COR-L47 (cell line): ENCODE measurements at places on chromosomes 11 and 22.

- no peak for DNase-seq
These were observed 42.6 kb upstream of the TIMP3 start for GRCh38 chr22:32758866-32759385.

DNA sequence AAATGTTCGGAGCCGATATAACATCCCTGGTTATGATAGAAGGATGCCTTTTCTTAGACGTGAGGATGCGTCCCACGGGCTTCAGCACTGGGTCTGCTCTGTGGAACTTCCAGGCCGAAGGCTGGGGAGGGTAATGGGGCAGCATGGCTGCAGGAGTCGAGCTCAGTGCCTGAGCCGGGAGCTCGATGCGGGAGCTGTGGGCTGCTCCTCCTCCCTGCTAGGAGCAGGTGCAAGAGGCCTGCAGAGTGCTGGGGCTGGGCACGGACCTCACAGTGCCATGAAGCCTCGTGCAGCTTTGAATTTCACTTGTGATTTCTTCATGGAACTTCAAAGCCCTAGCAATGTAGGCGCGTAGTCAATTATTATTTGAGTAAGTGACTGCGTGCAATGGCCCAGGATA is 6.0 kb downstream of the TUBA8 start:
- no peak for DNase-seq

GRCh38 chr22:16827506-16827905 is 2.3 kb upstream of the XKR3 start:
- DNase-seq, result no peak

GRCh38 chr22:26245001-26245400 is 75.7 kb downstream of the SEZ6L start:
- DNase-seq, result peak; percentile 22

- DNase-seq, result peak; percentile 30
These were observed 253.7 kb upstream of the CHORDC1 start for GRCh38 chr11:90476442-90477007.

- DNase-seq, result peak; percentile 52
These were observed at the start of gene DEPDC7 for GRCh38 chr11:33015621-33016551. Gene DEPDC7 (plus strand): TSS chr11:33015878. CDS start chr11:33015956, 78 bp downstream.

GRCh38 chr22:42967005-42967404 is 47.9 kb downstream of the PACSIN2 start:
- DNase-seq, result no peak

GRCh38 chr11:34936945-34937629 is 20.7 kb downstream of the PDHX start:
- no peak for DNase-seq

DNA sequence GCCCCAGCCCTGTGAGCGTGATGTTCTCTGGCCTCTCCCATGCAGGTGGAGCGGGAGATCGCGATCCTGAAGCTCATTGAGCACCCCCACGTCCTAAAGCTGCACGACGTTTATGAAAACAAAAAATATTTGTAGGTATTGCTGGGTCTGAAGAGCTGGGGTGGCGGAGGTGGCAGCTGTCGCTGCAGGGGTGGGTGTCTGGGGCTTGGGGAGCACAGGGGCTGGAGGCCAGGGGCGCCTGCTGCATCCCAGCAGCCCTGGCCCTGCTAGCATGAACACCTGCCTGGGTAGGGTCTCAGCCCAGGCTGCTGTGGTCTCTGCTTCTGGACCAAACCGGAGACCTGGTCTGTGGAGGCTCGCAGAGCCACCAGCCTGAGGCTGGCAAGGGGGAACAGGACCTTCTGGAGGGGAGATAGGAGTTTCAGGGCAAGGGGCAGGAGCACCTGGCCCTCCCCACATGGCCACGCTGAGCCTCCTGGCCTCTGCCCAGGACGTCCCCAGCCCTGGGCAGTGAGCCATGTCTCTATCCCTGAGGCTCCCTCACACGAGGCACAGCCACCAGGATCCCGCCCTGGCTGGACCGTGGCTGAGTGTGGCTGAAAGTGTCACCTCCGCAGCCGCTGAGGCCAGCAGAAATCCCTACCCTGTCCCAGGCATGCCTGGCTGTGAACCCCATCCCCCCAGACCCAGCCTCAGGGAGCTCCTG is 48.2 kb downstream of the MOB2 start:
- no peak for DNase-seq

- no peak for DNase-seq
These were observed 245.0 kb downstream of the BRD1 start for GRCh38 chr22:49582678-49583077.

DNA sequence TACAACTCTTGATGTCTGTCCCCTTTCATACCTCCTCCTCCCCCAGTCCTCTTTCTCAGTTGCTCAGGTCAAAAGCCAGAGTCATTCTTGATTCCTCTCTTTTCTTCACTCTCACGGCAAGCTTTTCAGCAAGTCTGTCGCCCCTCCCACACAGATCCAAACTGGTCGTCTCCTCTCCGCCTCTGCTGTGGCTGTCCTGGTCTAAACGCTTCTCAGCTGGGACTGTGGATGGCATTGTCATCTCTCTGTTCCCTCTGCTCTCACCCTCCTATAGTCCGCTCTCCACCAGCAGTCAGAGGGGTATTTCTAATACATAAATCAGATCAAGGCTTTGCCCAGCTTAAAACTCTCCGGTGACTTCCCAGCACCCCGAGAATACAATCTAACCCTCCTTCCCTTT is 46.8 kb upstream of the SPATA19 start:
- DNase-seq, result no peak

DNA sequence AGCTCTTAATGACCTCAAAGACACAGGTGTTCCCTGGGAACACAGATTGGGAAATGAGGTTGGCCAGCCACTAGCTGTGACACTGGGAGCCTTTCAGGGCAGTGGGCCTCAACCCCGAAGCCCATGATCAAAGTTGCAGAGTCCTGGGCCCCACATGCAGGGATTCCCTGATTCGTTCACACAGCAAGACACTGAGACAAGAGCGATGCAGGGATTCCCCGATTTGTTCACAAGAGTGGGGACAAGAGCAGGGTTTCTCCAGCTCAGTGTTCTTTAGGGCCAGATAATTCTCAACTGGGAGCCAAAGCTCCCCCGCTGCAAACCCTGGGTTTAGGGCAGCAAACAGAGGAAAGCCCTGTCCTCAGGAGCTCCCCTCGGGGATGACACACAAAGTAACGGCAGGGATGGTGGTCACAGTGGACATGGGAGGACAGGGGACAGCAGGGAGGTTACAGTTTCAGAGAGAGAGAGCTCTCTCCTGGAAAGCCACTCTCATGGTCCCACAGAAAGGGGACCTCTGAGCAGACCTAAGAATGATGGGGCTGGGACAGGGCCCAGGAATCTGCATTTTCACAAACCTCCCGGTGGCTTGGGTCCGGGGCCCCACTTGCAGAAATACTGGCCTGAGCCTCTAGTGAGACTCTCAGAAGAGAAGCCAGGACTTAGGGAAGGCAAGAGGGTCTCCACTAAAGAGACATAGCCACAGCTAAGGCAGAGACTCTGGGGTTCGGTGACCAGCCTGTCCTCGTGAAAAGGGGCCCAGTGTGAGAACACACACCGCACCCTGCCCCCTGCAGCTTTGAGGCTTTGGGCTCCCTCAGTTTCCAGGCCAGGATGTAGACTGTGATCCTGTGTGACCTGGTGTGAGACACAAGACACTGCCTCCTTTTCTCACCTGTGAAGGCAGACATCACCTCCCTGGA is 7.4 kb upstream of the GNAZ start:
- DNase-seq, result no peak

DNA sequence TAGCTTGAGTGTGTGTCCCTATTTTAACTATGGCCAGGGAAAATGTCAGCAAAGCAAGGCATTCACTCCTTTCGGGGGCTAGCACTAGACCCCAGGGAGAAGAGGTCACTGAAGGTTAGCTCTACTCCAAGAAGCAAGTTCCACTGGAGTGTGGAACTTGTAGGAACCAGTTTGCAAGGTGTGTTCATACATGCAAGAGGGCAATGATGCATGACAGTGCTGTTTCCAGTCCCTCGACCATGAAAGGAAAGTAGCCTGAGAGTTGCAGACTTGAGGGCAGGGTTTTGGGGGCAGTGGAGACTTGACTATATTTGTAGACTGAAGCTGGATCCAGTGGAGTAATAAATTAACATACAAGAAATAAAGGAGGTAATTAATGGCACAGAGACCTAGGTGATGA is 21.6 kb upstream of the SLC36A4 start:
- DNase-seq, result no peak

- no peak for DNase-seq
These were observed 57.8 kb downstream of the ATG16L2 start for GRCh38 chr11:72872012-72872411.

DNA sequence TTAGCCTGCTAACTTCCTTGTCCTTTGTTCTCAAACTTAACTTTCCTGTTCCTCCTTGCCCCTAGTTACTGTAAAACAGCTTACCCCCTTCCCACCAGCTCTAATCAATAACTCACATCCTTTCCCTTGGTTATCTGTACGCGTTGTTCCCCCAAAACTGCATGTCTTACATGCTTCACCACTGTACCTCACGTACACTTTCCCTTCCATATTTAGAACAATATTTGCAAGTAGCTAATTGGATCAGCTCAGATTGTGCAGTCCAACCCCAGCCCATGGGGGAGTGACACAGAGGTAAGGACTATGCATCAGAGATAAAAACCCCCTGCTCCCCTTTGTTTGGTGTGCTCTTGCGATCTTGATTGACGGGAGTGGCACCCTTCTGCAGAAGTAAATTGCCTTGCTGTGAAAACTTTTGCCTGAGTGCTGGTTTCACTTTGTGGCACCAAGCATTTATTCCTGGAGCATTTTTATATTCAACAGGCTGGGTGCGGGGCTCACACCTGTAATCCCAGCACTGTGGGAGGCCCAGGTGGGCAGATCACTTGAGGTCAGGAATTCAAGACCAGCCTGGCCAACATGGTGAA is 30.9 kb downstream of the MIF start:
- no peak for DNase-seq

- no peak for DNase-seq
These were observed 60.9 kb downstream of the SYT13 start for GRCh38 chr11:45225277-45225676.

DNA sequence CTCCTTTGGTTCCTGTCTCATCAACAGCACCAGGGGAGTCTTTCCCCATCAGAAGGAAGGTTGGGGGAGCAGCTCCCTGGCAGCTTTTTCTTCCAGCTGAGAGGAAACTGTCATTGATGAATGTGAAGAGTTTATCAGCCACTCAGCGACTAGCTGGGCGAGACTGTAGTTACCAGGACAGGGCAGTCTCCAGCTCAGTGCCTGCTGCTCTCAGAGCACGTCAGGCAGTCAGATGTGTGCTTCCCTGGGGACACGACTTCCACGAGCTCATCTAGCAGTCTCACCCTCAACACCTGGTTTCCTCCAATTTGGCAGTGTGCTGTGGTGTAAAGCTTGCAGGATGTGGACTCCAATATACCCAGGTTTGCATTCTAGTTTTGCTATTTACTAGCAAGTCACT is 12.5 kb upstream of the C1QTNF4 start:
- no peak for DNase-seq

GRCh38 chr11:198236-198806 is 5.4 kb downstream of the SCGB1C1 start:
- no peak for DNase-seq

- no peak for DNase-seq
These were observed 43.2 kb upstream of the OVCH2 start for GRCh38 chr11:7749456-7749855.

DNA sequence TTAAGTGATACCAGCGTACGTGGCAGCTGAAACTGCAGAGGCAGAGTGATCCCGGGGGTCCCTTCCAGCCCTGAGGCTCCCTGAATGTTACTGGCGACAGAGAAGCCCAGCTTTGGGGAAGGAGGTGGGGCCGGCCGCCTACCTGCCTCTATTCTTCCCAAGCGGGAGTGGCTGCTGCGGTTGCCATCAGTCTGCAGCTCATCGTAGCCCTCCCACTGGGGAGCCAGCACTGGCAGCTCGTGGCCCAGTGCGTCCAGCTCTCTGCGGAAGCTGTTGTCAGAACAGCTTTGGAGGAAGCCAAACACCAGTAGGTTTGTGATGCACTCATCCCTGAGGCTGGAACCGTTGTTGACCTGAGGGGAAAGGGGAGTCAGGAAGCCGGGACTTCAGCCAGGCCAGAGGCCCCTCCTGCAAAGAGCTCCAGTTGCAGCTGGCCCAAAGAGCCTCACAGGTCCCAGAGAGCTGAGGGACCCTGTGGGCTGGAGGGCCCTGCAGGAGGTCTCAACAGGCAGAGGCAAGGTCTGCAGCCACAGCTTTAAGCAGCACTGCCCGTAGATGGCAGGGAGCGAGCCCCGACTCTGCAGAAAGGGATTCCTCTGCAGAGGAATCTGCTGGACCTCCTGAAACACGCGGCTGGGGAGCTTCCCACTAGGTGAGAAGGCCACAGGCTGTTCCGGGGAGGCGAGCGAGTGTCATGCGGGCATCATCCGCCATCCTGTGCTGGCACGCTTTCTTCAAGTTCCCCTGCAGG is 30.4 kb downstream of the BID start:
- DNase-seq, result no peak

GRCh38 chr11:15179167-15179566 is 64.4 kb downstream of the INSC start:
- no peak for DNase-seq

DNA sequence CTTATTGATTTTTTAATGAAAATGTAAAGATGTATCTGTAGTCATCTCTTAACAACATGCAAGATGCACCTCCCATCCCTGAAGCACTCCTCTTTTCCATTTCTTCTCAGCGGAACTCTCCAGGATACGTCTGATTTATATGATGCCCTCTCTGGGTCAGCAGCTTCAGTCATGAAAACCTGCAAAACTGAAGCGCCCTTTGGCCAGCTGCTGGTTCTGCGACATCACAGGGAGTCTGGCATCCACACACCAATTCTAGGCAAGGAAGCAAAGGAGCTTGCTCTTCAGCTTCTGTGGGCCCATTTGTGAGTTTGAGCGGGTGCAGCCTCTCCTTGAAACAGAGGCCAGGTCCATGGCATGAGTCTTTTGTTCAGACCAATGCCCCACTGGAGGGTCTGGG is 1253.3 kb downstream of the TBC1D22A start:
- DNase-seq, result no peak

DNA sequence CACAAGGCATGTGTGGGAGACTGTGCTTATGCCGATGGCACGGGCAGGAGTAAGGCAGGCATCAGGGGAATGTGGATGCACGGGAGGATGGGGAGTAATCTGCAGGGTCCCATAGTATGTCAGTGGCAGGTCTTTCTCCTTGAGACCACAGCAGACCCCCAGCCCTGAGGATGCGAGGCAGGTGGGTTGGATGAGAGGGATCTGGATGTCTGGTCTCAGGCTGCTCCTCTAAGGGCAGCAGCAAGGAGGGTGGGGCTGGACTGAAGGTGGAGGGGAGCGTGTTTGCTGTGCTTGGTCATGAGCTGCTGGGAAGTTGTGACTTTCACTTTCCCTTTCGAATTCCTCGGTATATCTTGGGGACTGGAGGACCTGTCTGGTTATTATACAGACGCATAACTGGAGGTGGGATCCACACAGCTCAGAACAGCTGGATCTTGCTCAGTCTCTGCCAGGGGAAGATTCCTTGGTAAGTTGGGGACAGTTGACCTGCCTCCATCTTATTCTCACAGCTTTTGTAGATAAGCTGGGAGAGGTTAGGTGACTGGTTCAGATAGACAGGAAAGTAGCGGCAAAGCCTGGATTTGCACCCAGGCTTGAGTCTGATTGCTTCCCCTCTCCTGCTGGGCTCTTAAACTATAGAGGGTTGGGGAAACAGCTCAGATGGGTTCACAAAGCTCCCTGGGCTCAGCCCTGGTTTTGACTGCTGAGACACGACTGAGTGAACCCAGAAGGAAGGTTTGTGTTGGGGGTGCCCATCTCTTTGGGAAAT is at the start of gene APOL1:
TSS of gene APOL1 (plus strand) at position 380 of the 769 bp plus-strand sequence. CDS start 1,823 bp downstream, outside the sequence.
- DNase-seq, result no peak
